ENCODE measurements at places on chromosomes 16 and 17.

DNA sequence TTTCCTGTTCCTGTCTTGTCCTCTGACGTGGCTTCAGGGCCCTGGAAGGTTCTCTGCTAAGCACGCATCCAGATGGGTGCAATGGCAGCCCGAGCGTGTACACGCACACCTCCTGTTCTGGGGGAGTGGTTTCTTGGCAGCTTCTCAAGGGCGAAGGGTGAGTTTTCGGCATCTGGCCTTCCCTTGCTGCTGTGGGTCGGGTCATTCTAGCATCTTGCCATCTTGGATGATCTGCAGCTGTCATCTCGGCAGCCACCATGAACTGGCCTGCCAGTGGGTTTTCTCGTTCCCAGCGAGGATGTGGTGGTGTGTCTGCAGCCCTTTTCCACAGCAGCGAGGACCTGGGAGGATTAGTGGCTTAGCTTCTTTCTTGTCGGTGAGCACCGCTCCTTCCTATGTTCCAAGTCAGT lies 10.6 kb downstream of the MSI2 start:
- no peak for DNase-seq

- no peak for DNase-seq
Measured at GRCh38 chr17:57953705-57954396, 1.4 kb downstream of the CUEDC1 start.

GRCh38 chr17:27532269-27533263 lies 76.3 kb downstream of the KSR1 start:
- DNase-seq: no peak

DNA sequence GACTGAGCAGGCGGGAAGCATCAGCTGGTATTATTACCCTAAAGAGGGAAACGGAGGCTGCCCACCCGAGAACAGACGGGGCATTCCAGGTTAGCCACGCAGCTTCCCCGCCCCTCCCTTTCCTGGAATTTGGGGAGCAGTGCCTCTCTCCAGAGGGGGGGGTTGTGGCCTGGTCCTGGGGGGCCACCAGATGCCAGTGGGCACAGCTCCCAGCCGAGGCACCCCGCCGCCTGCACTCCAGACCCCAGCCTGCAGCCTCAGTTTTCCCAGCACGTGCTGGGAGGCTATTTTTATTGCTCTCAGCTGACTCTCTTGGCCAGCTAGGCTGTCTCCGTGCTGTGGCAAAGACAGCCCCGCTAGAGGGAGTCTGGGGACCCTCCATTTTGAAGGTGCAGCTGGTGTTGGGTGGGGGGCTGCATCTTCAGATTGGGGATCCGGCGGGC lies 62.7 kb upstream of the GSE1 start:
- DNase-seq: no peak

GRCh38 chr17:55005520-55005919 lies 37.0 kb downstream of the STXBP4 start:
- DNase-seq: no peak

DNA sequence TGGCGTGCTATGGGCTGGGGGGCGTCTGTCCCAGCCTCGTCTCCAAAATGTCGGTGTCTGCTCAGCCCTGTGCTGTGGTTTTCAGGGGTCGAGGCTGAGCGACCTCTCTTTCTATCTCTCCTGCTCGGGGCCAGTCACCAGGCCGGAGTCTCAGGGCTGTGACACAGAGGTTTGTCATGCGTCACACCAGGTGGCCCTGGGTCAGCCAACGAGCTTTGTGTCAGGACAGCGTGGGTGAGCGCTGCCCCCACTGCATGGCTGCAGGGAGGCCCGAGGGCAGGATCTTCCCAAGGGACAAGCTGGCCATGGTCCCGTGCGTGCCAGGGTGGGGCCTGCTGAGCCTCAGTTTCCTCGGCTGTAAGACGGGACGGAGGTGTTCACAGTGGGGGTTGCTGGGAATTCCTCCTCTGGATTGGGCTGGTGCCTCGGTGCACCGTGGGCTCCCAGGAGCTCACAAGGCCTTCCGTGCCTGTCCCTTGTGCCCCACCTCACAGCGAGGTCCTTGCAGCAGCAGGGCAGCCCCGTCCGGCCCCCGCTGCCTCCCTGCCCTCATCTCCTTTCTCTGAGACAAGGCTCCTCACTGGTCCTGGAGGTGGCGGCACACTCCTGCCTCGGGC lies 50.5 kb downstream of the CBFA2T3 start:
- DNase-seq: no peak

DNA sequence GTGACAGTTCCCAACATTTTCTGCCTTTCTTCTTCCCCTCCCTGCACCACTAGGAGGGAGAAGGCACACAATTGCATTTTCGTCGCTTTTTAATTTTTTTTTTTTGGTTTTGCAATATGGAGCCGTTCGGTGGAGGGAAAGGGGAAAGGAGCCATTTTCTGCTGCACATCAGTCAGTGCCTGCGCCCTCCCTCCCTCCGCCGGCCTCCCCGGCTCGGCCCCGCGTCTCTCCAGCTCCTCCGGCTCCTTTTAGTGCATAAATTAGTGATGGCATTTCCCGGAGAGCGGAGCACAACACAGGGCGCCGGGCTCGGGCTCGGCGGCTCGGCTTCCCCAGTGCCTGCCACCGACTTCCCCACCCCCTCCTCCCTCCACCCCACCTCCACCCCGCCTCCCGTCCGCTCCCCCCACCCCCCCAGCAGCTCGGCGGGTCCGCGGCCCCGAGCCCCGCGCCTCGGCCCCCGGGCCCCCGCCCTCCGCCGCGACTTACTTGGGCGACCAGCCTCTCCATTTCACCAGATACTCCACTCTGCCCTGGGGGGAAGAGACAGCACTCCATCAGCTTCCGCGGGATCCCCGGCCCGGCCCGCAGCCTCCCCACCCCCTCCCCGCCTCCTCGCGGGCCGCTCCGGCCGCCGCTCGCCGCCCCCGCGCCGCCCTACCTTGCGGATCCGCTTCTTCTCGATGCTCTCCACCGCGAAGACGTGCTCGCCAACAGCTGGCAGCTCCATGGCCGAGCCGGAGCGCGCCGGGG lies 542 bp downstream of the CBX4 start:
- no peak for DNase-seq

- DNase-seq: no peak
Measured at GRCh38 chr16:11391576-11391975, 46.3 kb downstream of the RMI2 start.
